Body of pancreas (tissue), 4 donors: ENCODE measurements at places on chromosomes 5 and 9.

GRCh38 chr9:108196332-108197007 is 659.3 kb downstream of the ACTL7B start:
- H3K36me3 ChIP-seq: no peaks in the 10 kb centered on the region
- H3K4me1 ChIP-seq: peaks cover 8% of the 10 kb centered on the region

- no peaks in the 10 kb centered on the region for H3K27me3 ChIP-seq
- DNase-seq: no peak
- H3K4me3 ChIP-seq: no peak overlapping the region
- H3K36me3 ChIP-seq: no peaks in the 10 kb centered on the region
These were observed 107.8 kb downstream of the NR6A1 start for GRCh38 chr9:124663046-124663961.

DNA sequence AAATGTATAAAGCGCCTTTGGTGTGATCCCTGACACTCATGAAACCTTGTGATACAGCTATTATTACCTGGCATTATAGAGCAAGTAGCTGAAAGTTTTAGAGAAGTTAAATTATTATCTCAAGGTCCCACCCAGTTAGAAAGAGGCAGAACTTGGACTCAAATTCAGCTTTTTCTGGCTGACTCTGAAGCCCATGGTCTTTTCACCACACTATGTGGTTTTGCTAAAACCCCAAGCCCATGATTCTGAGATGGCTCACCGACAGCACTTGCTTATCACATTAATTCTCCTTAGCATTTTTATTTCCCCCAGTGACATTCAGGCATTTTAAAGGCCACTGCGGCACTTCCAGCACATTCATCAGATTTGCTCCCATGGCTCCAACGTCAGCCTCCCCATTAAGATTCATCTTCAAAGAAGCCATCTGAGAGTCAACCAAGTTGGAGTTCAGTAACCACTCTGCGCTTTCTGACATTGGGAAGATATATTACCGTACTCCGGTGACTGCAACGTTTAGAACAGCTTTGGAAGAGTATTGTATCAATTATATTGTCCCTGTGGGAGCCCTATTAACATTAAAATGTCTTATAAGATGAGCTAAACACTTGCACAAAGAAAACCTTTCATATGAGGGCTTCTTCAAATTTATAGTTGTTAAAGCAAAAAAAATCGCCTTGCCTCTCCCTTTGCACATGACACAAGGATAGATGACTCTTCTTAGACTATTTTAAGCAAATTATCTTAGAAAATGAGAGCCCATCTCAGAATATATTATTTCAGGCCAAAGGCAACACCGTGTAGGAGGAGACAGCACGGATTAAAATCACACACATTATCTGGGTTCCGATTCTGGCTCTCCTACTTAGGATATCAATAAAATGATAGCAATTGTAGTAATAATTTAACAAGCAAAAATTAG is 638.1 kb downstream of the ACTL7B start:
- H3K27ac ChIP-seq: no peak overlapping the region
- no peaks in the 10 kb centered on the region for H3K4me1 ChIP-seq
- H3K27me3 ChIP-seq: no peaks in the 10 kb centered on the region
- no peaks in the 10 kb centered on the region for H3K36me3 ChIP-seq
- no peak overlapping the region for H3K4me3 ChIP-seq
- DNase-seq: no peak

DNA sequence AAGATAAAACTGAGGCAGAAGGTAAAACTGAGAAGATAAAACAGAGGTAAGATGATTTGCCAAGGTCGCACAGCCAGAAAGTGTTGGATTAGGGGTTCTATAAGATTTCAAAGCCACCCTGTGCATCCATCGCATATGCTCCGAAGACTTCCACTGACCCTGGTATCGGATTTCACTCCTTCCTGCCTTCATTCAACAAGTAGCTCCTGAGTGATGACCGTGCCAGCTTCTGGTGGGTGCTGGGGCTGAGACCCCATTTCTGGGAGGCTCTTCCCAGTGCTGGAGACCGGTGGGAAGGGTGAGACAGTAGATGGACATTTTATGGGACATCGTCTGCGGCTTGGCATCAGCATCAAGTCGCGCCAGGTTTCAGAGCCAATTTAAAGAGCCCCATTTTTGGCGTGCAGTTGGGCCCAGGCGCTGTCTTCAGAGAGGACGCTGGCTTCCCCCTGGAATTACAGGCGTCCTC is 53.7 kb upstream of the DAB2IP start:
- no peak for DNase-seq
- peaks cover 39% of the 10 kb centered on the region for H3K4me1 ChIP-seq
- H3K27me3 ChIP-seq: no peaks in the 10 kb centered on the region

GRCh38 chr9:16282216-16282615 is 588.3 kb downstream of the BNC2 start:
- no peaks in the 10 kb centered on the region for H3K36me3 ChIP-seq
- H3K4me3 ChIP-seq: no peak overlapping the region
- H3K27ac ChIP-seq: no peak overlapping the region
- H3K27me3 ChIP-seq: no peaks in the 10 kb centered on the region
